Gastrocnemius medialis (tissue), 4 donors: ENCODE measurements at places on chromosomes 1 and 21.

GRCh38 chr1:6652986-6653385 lies 28.3 kb downstream of the THAP3 start:
- DNase-seq: no peak

DNA sequence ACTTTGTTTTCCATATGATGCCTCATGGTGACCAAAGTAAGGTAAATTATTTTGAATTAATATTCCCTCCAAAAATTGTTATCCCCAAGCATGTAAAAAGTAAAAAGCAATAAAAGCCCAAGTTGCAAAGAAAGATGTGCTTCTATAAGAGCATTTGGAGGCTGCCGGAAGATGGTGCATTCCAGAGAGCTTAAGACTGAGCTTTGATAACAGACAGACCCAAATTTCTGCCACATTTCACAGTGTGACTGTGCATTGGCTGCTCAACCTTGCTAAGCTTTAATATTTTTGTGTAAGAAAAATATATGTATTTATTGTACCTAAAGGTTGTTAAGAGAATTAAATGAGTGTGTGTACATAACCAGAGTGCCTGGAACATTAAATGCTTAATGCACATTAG lies 67.9 kb downstream of the CYYR1 start:
- DNase-seq: no peak

GRCh38 chr1:223721658-223722607 lies 9.6 kb downstream of the CAPN2 start:
- no peak for DNase-seq

DNA sequence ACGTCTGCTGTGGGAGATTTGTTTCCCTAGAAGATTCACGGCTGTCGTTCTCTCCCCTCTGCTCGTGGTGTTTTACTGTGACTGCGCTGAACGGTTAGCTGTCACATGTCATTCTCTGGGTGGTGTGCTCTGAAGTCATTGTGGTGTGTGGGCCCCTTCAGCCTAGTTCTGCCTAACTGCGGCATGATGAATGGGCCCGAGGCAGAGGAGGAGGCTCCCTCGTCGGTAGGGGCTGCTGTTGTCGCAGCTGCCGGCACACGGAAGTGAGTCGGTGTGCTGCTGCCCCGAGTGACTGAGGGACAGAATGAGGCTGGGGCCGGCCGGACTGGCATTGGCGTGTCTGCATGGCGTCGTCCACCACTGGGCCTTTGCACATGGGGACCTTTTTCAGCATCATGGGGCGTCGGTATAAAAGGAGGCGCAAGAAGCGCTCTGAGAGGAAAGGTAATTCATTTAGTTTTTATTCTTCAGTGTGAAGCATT lies 77.9 kb downstream of the ADARB1 start:
- no peak for DNase-seq

DNA sequence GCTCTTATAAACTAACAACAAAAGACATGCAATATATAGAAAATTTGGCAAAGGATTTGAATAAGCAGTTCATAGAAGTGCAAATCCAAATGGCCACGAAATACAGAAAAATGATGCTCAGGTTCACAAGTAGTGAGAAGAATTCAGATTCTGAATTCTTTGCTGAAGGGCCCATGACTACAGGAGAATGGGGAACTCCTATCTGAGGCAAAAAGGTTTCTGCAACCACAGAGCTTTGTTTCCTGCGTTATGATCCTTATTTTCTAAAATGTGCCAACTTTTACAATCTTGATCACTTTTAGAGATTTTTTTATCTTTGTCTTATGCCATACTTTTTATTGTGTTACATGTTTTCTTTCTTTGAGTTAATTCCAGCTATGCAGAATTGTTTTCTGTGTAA lies 91.3 kb downstream of the ITSN1 start:
- DNase-seq: no peak
